Ovary (tissue), 10 donors: ENCODE measurements at places on chromosomes 2 and 18. TPM values are rescaled to one million over a fixed set of nuclear protein-coding genes. Genes with fewer than 3 reads are reported as not detected.

The PLB1 gene
- 4.8 TPM for total RNA-seq

DNA sequence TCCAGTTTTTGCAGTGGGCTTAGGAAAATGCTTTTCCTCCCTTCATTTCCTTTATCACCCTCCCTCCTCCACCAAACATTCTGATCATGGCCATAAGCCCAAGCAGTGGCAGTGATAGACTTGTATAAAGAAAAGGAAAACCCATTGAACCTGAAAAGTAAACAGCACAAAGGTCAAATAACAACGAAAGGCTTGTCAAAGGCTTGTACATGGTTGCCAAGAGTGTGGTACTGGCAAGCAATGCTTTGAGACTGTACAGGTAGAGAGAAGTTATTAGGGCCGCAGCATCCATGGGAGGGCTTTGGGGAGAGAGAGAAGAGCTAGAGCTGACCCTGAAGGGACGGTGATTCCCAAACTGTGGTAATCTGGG, 2.1 kb upstream of the VWA3B start:
- peaks cover 8% of the 10 kb centered on the region for H3K4me1 ChIP-seq
- DNase-seq: no peak
- H3K36me3 ChIP-seq: no peaks in the 10 kb centered on the region
- H3K4me3 ChIP-seq: no peak overlapping the region
- H3K27me3 ChIP-seq: no peaks in the 10 kb centered on the region
- no peak overlapping the region for H3K27ac ChIP-seq

- H3K27me3 ChIP-seq: no peaks in the 10 kb centered on the region
- no peaks in the 10 kb centered on the region for H3K36me3 ChIP-seq
- no peak for DNase-seq
- H3K27ac ChIP-seq: no peak overlapping the region
- H3K4me1 ChIP-seq: no peaks in the 10 kb centered on the region
These were observed 34.1 kb upstream of the VWC2L start for GRCh38 chr2:214376618-214377285.

DNA sequence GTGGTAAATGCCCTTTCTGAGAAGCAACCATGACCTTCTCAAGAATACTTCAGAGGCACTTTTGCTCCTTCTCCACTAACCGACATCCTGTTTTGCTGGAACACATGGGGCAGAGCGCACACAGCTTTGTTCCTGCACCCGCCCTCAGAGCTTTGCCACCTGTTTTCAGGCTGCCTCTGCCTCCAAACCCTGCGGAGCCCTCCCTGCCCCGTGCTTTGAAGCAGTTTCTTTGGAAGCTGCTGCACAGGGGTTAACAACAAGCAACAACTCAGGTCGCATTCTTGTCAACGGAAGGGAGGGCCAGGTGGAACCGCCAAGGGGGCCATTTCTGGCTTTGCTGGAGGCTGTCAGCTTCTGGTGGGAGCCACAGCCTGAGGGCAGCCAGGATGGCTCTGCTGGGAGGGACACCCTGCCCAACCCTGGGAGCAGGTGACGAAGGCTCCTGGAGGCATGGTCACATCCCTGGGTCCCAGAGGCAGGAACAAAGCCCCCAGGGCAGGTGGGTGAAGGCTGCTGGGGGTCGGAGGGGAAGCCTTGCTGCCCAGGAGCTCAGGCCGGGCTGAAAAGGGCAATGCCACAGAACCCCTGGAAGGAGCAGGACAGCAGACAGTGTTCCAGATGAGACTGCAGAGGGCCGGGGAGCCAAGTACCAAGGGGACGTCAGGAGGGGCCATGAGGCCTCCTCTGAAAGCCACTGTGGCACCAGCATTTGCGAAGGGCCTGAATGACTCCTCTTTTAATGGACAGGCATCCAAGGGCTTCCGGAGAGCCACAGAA, 46.8 kb downstream of the MRPS5 start:
- H3K4me1 ChIP-seq: no peaks in the 10 kb centered on the region
- H3K36me3 ChIP-seq: no peaks in the 10 kb centered on the region
- DNase-seq: no peak
- H3K27ac ChIP-seq: no peak overlapping the region

GRCh38 chr2:127454595-127455565, 36.7 kb downstream of the PROC start:
- no peaks in the 10 kb centered on the region for H3K27me3 ChIP-seq
- no peak overlapping the region for H3K27ac ChIP-seq
- H3K4me3 ChIP-seq: no peak overlapping the region
- H3K36me3 ChIP-seq: no peaks in the 10 kb centered on the region
- H3K4me1 ChIP-seq: no peaks in the 10 kb centered on the region

- no peak overlapping the region for H3K4me3 ChIP-seq
- no peak for DNase-seq
- no peaks in the 10 kb centered on the region for H3K36me3 ChIP-seq
- peak overlapping the region; percentile 61 for H3K27ac ChIP-seq
- H3K4me1 ChIP-seq: peaks cover 11% of the 10 kb centered on the region
These were observed 207.1 kb downstream of the MCFD2 start for GRCh38 chr2:46708492-46708891.
